NCI-H187 treated with DMSO at 0.1 percent for 48 hours (cell line): ENCODE measurements at places on chromosomes 5 and 9.

DNA sequence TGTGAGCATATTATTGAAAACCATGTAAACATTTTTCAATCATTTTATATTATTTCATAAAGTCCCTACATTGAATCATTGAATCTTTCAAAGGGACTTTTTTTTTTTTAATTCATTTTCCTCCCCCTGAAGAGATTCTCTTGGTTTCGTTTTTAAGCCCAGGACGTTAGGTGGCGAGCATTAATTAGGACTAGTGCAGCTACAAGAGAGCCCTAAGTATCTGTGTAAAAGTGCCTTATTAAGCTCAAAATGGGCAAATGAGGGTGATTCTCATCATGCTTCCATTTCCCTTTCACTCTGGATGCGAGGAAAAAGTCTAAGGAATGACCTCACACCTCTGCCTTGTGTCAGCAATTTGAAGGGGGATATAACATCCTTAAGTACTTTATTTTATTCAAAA, 517.9 kb upstream of the ITGA1 start:
- no peak for DNase-seq

GRCh38 chr9:125630436-125630835, 76.6 kb downstream of the MAPKAP1 start:
- DNase-seq: no peak

- DNase-seq: no peak
These were observed 26.8 kb upstream of the PRUNE2 start for GRCh38 chr9:76932757-76933156.

DNA sequence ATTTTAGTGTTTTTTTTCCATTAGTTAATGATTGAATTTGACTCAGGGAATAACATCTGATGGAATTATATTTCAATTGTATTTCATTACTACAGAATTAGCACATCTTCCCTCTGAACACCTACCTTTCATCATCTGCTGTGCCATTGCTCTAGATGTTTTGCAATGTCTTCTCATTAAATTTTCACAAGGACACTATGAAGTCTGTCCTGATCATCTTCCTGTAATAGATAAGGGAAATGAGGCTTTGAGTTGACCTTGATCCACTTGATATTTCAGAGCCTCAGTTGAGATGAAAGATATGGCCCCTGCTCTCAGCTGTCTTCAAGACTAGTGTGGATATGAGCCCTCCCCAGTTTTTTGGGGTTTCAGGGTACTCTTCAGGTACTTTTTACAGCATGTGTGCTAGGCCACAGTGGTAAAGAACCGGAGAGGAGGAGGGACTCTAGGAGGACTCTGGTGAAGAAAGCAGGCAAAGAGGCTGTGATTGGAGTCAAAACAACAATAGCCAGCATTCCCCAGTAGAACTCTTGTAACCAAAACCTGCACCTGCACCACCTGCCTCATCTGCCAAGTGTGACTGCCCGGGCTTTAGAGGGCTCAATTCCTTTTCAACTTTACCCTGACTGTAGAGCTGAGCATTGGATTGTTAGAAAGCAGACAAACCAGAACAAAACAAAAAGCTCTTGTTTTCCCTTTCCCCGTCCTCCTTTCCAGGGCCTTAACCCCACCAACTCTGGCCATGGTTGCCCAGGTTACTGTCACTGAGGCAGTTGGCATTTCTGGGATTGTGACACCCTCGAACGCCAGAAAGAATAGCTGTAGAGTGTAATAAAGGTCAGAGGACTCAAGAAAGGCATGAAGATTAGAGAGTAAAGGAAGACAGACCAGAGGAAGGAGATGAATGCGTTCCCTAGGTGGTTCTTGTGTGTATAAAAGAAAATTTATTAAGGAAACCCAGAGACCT, 56.3 kb downstream of the ERAP1 start:
- no peak for DNase-seq

GRCh38 chr5:72468606-72469005, 38.6 kb downstream of the ZNF366 start:
- no peak for DNase-seq

DNA sequence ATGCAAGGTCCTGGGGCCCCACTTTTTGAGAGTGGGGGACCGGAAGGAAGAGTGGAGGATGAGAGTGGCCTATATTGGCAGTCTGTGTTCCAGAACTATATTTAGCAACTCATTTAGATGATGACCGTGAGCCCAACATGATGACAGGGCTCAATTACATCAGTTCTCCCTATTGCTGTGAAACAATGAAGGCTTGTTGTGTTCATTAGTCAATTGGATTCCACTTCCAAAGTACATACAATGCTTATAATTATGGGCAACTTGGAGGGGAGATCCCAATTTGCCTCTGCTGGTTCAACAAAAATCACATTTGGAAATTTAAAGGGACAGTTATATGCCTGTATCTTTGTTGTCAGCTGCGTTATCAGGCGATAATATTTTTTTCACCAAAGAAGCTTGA, 91.1 kb downstream of the TARS1 start:
- no peak for DNase-seq

GRCh38 chr5:111200828-111201227, 23.4 kb upstream of the CAMK4 start:
- DNase-seq: no peak

DNA sequence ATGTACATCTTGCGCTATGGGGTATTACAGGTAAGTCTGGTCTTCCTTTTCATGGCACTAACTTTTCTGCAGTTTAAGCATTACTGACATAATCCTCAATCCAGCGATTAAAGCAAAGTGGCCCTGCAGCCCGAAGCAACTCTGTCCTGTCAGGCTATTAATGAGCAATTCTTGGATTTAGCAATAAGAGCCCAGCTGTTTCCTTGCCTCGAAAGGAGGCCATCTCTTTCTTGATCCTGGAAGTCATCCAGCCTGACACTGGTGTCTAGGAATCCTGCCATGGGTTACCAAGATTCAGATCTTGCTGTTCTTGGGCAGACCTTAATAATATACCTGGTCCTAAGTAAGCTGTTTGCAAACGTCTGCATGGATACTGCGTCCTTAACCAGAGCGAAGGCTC, 102.0 kb downstream of the RFK start:
- no peak for DNase-seq

DNA sequence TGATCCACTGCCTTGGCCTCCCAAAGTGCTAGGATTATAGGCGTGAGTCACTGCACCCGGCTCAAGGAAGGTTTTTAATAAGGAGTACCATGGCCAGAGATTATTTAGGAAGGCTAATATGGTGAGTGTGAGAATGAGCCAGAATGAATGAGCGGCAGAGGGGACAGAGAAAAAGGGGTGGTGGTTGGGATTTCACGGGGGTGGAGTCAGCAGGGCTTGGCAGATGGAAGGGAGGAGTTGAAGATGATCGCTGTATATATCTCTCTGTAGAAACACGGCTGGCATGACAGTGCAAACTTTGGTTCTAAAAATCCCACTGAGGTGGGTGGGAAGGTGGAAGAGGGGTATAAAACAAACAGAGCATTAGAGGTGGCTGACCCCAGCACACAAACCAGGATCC, 176.7 kb upstream of the TBC1D2 start:
- DNase-seq: no peak

DNA sequence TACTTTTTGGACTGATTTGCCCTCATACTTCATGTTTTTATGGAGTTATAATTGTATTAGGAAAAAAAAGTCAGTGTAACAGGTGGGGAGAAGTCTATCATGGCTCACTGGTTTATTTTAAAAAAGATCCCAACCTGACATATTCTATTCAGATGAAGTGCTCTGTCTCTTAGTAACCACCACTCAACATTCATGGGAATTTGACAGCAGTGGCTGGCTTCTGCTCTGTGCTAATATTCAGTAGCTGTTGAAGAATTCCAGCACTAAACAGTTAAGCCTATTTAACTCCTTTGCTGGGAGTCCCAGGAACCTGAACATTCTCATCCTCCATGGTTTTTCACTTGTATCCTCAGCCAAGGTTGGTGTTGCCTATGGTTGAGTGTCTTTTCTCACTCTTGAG, 23.1 kb downstream of the CMYA5 start:
- DNase-seq: no peak

DNA sequence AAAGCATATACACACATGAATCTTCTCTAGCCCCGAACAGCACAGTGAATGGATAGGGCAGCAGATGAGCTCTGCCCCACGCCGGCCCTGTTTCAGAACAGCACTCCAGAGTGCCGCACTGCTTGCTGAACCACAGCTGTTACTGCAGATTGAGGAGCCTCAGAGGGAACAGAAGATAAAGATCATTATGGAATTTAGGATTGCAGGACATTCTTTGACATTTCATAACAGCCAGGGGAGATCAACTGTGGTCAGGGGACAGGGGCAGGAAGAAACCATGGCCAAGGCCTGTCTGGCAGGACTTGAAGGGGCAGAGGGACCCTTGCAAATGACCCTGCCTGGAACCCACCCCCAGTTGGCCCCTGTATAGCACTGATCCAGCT, 20.6 kb downstream of the IRF1 start:
- DNase-seq: no peak

DNA sequence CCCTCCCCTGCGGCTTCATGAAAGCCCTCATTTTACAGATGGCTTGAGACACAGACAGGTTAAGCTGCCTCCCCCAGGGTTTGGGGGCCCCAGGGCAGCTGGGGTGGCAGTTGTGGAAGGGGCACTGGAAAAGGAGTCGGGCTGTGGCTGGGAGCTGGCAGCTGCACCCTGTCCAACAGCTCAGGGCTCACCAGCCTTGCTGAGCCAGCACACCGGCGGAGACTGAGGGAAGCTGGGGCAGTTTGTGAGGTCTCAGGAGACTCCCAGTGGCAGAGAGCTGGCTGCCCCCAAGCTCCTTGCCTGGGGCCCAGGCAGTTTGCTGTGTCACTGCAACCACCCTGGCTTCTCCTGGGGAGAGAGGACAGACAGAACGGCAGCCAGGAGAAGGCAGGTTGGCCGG, 34.8 kb upstream of the RAPGEF1 start:
- no peak for DNase-seq

GRCh38 chr9:32136700-32137339, 247.6 kb upstream of the ACO1 start:
- DNase-seq: no peak

DNA sequence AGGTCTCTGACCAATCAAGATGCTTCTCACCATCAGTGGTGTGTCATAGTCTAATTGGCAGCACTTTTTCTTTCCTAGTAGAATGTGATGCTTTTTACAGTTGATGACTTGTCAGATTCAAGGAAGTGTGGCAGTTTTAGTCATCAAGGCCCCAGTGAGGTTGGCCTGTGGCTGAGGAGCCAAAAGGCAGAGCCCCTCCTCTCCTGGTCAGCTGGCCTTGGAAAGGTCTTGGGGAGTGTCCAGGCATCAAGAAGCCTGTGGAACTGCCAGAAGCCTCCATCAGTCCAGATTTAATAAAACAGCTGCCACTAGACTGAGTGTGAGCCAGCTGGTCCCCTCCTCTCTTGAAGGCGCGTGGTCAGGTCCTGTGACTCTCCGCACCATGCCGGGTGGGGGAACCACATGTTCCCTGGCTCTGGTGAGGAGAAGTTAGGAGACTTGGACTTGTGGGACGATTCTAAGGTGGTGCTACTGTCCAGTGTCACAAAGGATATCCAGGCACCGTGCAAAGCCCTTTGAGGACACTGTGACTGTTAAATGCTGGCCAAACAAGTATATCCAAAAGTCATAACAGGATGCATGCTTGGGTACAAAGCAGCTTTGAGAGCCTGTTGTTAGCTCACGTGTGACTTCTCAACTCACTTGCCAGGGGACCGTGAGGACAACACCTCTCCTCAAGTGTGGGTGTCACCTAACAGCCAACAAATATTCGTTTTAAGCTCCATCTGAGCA, 6.1 kb upstream of the ANGPTL2 start:
- DNase-seq: no peak

DNA sequence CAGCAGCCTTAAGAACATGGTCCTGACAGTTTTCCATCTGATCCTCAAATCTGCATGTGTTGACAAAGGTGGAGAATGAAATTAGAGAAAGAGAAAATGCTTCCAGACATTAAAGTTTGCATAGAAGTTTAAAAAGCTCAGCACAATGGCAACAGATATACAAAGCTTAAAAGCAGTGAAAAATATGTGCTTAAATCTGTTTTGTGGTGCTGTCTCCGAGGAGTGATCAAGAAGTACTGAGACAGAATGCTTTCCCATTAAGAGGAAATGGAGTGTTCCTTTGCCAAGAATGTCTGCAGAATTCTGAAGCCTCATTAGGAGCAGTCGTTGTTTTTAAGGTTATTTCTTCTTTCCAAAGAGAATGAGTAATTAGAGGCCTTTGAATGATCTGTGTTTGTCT, 131.4 kb downstream of the MCTP1 start:
- DNase-seq: no peak

DNA sequence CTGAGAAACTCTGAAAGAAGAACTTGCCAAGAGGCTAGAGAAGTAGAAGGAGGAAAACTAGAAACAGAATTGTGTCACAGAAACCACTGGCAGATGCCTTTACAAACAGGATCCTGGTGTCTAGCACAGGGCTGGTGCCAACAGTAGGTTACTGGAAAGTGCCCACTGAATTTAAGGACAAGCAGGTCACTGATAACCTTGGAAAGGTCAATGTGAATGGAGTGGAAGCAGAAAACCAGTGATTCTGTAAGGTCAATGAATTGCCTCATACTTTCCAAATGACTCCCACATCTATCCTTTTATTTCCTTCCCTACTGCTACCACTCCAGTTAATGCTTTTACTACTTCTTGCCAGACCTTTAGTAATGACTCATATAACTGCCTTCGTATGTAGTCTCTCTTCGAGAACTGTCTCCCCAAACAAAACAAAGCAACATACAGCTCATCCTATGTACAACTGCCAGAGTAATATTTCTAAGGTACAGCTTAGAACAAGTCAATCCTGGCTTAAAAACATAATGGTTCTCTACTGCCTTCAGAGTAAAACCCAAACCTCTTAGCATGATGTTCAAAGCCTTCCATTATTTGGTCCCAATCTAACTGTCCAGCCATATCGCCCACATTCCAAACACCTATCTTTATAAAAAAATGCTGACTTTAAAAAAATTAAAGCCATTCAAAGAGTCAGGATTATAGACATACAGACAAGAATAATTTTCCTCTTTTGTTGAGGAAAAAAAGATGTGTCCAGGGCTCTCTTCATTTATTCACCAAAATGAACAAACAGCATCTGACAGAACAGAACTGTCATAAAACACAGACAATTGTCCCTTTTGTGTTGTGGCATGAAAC, 52.5 kb downstream of the NR3C1 start:
- DNase-seq: no peak

GRCh38 chr5:106174903-106175302, 1495.8 kb downstream of the EFNA5 start:
- no peak for DNase-seq
